ENCODE measurements at places on chromosomes 16 and 17.

GRCh38 chr17:69067274-69068047 lies 6.7 kb upstream of the ABCA9 start:
- DNase-seq, result no peak

GRCh38 chr17:60573236-60574051 lies 26.5 kb upstream of the PPM1D start:
- DNase-seq, result no peak

DNA sequence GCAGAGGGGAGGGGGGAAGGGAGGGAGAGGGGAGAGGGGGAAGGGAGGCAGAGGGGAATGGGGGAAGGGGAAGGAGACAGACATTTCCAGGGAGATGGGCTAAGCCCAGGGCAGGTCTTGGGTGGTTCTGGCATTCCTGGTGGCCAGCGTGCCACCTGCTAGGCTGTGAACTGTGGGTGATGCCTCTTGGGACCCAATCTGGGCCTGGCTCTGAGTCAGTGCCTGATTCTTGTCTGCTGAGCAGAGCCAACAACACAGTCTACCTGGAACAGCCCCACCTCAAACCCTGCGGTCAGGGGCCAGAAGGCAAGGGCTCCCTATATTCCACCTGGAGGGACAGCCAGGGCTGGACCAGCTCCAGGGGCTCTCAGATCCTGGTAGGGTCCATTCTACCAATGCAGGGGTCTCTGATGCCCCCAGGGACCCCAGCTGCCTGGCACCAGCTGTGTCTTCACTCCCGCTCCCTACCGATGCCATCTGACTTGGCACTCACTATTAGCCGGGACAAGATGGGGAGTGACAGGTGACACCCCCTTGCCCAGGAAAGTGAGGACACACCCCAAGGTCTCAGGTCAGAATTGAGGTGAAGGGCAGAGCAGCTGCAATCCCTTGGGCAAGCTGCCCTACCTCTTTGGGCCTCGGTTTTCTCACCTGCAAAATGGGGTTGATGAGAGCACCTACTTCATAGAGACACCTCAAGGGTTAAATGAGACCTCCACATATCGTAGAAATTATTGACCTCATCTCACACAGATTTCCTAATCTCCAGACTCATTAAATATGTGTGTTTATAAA lies 87.2 kb downstream of the LITAF start:
- no peak for DNase-seq

GRCh38 chr16:27199736-27200135 lies 3.6 kb upstream of the KDM8 start:
- DNase-seq, result no peak

- peak; percentile 16 for DNase-seq
Measured at GRCh38 chr16:27312580-27313421, 973 bp upstream of the IL4R start.

DNA sequence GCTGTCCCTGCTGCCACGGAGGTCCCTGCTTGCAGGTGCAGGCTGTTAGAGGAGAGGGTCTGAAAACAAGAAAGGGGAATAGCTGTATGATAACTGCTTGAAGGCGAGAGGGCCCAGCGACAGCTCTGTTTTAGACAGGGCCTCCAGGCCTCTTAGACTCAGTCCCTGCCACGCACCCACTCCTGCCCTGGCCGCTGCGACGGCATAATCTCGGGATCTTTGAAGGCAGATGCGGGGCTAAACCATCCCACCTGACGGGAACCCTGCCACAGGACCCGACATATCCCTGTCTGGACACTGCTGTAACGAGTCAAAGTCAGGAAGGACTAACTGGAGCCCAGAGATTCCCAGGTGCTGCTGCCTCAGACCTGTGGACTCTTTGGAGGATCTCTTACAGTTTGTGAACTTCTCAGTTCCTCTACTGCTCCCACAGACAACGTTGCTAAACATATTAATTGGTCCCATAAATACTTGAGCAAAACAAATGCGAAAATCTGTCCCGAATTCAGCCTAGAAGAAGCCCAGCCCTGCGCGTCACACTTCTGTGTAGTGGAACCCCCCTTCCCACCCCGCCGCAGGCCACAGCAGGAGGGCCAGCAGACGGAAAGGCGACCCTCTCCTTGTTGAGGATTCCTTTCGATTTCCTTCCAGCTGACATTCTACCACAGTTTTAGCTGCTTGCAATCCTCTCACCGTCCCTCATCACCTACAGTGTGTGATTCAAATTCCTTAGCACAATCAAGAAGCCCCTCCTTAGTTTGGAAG lies 998 bp upstream of the TMEM11 start:
- DNase-seq, result no peak

GRCh38 chr17:31754239-31754945 lies 104.7 kb downstream of the COPRS start:
- DNase-seq, result peak; percentile 8

DNA sequence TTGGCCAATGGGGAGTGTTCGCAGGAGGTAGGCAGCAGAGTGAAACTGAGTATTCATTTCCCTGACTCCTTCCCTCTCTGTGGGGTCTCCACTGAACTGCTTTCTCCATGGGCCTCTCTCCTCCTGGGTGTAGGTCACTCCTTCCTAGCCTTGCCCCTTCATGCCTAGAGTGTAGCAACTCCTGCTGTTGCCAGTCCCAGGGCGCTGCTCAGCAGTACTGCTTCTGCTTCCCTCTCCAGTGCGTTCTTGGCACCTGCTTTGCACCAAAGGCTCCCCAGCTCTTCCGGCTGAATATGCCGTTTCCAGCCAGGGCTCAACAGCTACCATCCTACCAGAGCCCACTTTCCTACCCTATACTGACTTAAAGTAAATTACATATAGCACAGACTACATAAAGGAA lies 92.2 kb downstream of the MAF start:
- DNase-seq, result no peak

DNA sequence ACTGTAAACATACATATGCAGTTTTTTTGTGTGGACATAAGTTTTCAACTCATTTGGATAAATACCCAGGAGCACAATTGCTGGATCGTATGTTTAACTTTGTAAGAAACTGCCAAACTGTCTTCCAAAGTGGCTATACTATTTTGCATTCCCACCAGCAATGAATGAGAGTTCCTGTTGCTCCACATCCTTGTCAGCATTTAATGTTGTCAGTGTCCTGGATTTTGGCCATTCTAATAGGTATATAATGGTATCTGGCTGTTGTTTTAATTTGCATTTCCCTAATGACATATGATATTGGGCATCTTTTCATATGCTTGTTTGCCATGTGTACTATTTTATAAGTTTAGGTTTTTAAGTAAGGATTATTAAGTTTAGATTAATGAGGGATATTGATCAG lies 14.1 kb downstream of the TANGO6 start:
- DNase-seq, result no peak

DNA sequence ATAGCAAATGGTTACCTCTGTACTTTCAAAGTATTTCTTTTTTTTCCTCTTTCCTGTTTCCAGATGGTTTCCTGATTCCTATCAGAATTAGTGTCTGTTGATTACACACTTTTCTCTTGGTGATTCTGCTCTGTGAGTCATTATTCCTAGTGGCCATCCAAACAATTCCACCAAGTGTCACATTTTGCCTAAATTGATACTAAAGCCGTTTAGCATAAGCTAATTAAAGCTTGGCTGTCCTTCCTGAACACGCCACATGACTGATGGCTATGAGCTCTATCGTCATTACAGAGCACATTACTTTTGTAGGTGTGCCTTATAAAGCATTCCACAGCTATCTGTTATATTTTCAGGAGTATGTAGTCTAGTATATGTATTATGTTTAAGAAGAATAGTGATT lies 671.2 kb downstream of the CDH8 start:
- no peak for DNase-seq

DNA sequence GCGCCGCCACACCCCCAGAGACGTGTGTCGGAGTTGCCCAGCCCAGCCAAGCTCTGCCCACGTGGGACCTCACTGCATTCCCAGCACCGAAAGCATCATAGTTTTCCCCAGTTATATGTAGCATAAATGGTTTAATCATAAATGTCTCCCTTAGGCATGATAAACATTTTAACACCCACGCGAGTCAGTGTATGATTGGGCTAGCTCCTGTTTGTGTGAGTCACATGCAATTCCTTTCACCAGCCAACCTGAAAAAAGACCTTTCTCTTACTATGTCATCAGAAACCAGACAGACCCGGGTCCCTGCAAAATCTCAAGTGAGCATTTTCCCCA lies 9.2 kb downstream of the TAF1C start:
- DNase-seq, result no peak

GRCh38 chr17:36509272-36509985 lies 22.9 kb downstream of the ZNHIT3 start:
- DNase-seq, result no peak

GRCh38 chr16:64481497-64481896 lies 640.4 kb downstream of the CDH11 start:
- no peak for DNase-seq

DNA sequence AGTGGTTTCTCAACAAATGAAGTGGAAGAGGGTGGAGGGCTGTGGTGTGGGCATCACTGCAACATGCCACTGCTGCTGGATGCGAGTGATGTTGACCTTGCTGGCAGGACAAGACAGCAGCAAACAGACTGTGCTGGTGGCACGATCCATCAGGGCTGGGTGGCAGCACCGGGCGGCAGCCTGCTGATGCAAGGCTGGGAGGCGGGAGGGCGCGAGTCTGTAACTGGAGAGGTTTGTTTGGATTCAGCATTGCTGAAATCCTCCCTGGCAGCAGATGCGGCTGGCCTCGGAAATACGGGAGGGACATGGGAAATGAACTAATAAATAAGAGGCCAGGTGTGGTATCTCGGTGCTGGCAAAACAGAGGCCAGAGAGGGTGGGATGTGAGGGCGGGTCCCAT lies 224.2 kb downstream of the ENGASE start:
- no peak for DNase-seq

DNA sequence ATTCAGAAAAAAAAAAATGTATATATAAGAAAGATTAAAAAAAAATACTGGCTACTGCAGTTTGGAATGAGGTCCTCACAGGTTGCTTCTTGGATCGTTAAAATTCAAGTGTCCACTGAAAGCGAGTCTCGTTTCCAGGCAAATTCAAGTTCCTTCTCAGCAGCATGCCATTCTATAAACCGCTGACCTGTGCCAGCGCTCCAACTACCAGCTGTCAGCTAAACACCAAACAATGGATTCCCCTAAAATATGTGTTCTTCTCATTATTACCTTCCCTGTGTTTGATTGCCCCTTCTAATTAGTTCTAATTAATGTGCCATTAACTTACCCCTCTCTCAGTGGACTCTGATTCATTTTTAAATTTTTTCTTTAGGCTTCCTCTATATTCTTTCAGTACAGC lies 92.4 kb downstream of the DNAH9 start:
- DNase-seq, result no peak

DNA sequence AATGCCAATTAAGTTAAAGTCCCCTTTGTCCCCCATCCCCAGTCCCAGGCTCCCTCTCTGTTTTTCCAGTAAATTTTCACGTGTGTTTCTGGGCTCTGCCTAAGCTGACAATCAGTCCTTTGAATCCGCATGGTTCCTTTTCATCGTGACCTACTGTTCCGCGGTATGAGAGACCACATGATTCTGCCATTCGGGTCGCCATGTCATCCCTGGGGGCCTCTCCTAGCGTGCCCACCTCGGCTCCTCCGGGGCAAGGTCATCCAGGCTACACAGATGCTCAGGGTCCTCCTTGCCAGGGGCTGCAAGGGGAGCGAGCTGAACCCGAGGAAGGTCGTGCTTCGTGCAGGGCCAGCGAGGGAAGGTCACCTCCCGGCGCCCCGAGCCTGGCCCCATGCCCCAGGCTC lies 157.6 kb downstream of the RAB11FIP4 start:
- DNase-seq, result no peak

DNA sequence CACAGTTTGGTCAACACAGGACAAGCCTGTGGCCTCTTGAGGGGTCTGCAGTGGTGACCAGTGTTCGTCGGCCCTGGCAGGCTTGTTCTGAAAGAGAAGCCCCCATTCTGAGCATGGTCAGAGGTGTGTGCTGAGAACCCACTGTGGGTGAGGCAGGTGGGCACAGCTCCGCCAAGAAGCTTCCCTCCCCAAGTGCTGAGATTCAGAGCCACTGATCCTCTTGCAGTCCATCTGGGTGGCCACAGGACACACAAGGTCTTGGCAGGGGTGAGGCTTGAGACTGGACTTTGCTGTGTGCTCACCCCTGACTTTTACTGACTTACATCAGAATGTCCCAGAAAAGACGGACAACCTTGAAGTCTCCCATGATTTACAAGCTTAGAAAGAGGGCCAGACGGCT lies 18.7 kb downstream of the MPRIP start:
- no peak for DNase-seq

DNA sequence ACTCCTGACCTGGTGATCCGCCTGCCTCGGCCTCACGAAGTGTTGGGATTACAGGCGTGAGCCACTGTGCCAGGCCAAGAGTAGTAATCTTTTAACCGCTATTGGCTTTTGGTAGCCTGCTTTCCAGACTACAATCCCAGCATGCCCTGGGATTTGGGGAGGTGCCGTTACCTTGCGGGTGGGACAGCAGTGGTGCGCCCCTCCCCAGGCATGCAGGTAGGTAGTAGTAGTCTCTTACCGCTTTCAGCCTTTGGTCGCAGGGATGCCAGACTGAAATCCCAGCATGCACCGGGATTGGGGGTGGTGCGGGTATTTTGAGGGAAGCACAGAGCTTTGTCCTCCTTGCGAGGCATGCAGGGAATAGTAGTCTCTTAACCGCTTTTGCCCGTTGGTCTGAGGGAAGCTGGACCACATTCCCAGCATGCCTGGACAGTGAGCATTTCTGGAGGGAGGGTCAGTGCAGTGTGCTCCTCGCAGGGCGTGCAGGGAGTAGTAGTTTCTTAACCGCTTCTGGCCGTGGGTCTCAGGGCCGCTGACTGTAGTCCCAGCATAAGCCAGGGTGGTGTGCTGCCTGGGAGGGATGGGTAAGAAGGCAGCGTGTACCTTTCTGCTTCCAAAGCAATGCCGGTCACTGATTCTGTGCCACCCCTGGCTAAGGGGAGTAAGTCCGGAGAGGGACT lies 1686.8 kb downstream of the TP53TG3F start:
- no peak for DNase-seq

- DNase-seq, result peak; percentile 81
Measured at GRCh38 chr17:83091257-83092141, 12.1 kb downstream of the METRNL start.

DNA sequence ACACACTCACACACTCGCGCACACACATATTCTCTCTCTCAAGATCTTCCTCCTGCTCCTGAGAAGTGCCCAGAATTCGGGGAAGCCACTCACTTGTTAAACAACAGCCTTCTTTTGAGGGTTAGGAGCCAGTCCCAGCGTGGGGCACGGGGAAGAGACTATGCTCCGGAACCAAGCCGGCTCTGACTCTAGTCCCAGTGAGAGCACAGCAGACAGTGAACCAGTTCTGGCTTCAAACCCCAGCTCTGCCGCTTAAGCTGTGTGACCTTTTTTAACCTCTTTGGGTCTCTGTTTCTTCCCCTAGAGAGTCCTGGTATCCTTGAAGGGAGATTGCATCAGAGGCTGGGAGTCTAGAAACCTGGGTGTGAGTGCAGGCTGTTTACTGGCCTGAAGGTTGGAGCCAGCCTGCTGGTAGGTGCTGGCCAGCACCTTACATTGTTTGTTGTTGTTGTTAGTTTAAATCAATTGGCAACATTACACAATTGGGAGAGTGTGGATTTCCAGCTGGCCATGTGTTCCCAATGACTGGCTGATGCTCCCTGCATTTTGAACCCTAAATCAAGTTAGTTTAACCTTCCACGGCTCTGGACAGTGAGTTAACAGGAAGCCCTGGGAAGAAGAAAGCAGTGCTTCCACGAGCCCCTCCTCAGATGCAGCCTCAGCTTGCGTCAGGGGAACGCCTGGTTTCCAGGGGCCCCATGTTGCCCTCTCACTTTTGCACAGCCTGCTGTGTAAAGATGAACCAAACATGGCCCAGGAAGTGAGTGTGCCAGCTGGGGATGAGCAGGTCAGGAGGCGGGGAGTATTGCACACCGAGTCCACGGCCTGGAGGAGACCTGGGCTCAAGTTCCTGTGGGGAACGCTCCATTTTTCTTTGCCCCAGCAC lies 71.5 kb downstream of the GAS7 start:
- DNase-seq, result no peak

GRCh38 chr17:64063766-64064224 lies 43.4 kb upstream of the ICAM2 start:
- DNase-seq, result peak; percentile 90

Data from upper lobe of left lung (tissue), 6 donors.